ENCODE measurements at places on chromosomes 1 and 21.

- DNase-seq, result peak; percentile 99
Measured at GRCh38 chr1:6962996-6963911, 178.0 kb downstream of the CAMTA1 start.

DNA sequence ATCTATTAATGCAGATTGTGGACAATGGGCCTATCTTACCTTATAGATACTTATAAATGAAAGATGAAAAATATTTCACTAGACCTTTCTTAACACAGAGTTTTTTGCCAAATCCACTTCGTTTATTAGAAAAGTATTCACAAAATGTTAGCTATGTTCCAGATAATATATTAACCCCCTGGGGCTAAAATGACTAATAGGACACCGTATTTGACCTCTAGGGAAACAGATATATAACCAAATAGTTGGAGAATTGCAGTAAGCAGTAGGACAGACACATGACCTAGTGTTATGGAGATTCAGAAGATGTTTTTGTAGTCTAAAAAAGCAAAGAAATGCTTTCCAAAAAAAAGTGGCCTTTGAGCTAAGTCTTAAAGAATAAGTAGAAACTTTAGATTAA is 106.9 kb downstream of the SEC16B start:
- DNase-seq, result no peak

DNA sequence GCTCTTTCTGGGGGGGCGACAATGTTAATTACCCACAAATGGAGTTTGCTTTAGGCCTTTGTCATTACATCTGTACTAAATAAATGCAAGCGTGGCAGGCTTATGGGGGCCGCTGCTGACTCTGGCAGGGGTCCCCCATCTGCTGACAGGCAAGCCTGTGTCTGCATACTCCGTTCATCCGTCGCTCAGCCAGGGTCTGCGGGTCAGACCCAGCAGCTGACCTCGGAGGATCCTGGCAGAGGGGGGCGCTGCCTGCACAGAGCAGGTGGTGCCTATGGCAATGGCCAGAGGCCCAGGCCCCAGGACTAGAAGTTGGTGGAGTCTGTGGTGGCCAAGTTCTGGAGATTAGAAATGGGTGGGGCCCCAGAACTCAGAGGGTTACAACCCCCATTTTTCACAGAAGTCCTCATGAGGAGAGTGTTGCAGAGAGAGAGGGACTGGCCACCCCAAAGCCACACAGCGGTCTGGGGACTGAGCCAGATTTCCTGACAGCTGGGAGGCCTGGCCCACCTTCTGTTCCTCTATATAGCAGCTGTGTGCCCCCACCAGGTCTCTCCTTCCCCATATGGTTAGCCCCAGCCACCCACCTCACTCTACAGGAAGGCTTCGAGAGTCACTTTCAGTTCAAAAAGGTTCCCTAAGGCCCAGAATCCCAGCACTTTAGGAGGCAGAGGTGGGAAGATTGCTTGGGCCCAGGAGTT is 31.0 kb downstream of the TTC39A start:
- no peak for DNase-seq

DNA sequence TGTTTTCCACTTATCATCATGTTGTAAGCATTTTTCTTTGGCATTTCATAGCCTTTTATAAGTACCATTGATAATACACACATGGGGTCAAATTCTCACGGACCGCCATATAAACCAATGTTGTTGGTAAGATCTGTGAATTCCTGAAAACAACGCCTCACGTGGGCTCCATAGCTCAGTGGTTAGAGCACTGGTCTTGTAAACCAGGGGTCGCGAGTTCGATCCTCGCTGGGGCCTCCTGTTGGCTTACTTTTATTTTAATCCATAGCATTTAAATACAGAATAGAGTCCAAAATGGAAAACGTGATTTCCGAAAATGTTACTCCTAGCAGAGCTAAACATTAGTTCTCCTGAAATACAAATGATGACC is 83.1 kb downstream of the HHIPL2 start:
- peak; percentile 80 for DNase-seq

- no peak for DNase-seq
Measured at GRCh38 chr1:198892065-198892464, 253.2 kb downstream of the PTPRC start.

- DNase-seq, result no peak
Measured at GRCh38 chr1:172476218-172476811, 32.4 kb upstream of the PIGC start.

GRCh38 chr1:42845193-42845592 is 1.2 kb upstream of the ZNF691 start:
- DNase-seq, result no peak

DNA sequence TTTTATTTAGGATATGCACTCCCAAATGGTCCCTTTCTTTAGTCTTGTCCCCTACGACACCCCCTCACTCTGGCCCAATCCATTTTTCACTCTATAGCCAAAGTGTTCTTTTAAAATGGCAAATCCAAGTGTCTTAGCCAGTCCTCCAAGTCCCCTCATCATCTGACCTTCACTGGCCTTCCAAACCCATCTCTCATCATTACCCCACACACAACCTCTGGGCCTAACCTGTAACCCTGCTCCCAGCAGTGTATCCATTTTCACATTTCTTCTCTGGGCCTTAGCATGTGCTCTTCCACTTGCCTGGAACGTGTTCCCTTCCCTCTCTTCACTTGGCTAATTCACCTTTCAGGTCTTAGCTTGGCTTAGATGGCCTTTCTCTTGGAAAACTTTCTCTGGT is 6.5 kb upstream of the ARL8A start:
- DNase-seq, result no peak

DNA sequence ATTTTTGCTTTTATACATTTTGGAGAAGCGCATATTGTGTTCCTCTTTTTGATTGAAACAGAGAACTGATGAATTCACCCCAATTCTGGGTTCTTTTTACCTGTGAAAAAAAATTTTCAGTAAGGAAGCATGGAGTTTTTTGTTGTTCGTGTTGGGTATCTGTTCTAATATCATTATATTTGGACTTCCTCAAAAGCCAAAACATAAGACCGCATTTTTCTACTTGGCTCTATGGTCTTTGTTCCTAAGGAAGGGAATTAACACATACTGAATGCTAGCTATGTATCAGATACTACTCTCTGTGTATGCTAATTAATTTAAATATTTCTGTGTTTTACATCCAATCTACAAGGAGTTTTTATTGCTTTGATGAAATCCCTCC is 12.9 kb downstream of the EPB41 start:
- no peak for DNase-seq

GRCh38 chr1:145961425-145962156 is 2.8 kb downstream of the ANKRD34A start:
- DNase-seq, result no peak

- DNase-seq, result no peak
Measured at GRCh38 chr1:172138634-172139033, 281.9 kb upstream of the C1orf105 start.

DNA sequence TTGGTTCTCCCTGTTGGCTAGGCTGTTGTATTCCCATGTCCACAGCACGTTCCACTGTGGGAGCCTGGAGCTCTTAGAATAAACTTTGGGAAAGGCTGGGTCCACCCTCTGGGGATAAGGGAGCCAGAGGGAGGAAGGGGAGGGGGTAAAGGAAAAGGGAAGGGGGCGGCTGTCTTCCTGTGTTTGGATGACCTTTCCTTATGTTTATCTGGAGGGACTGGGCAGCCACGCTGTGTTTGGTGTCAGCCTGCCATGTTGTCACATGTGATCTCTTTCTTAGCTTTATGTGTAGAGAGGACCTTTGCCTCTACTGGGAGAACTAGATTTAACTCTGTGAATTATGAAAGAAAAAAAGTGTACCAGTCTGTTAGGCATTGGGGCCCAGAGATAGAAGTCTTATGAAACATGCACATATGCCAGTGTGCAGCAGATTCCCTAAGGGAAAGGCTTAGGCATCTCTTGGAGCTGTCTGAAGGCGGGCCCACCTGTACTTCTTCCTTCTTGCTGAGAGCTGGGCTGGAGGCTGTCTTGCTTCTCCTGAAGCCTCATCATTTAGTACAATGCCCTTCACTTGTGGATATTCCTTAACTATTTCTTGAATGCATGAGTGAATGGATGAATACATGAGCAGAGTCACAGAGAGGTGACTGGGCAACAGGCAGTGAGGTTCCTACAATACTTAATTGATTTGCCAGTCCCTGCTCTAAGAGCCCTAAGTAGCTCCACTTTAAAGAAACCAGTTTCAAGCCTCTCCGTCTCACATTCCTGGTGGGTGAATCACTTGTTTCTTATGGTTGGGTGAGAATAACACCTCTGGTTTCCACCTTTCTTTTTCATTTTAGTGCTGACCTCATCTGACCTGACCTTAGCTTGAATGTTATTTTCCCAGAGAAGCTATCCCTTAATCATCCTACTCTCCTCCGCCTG is 62.5 kb upstream of the ARHGAP29 start:
- no peak for DNase-seq

GRCh38 chr1:205541161-205541886 is 36.9 kb downstream of the CDK18 start:
- DNase-seq, result no peak

- no peak for DNase-seq
Measured at GRCh38 chr1:167082511-167083027, 7.6 kb downstream of the GPA33 start.

- peak; percentile 62 for DNase-seq
Measured at GRCh38 chr1:156892190-156893047, 1.1 kb upstream of the PEAR1 start.

- DNase-seq, result no peak
Measured at GRCh38 chr1:14852291-14852690, 253.8 kb downstream of the KAZN start.

DNA sequence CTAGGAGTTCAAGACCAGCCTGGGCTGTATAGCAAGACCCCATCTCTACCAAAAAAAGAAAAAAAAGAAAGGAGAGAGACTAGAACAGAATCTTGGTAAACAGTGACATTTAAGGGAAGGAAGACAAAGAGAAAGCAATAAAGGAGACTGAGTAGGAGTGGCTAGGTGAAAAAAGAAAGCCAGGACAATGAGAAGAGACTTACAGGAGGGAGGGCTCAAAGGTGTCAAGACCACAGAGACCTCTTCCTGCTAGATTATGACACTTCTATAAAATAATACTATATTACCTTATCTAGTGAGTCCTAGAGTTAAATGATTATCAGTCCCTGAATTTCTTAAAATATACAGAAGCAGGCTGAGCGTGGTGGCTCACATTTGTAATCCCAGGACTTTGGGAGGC is 10.1 kb upstream of the EPRS1 start:
- DNase-seq, result no peak

- no peak for DNase-seq
Measured at GRCh38 chr1:62131093-62131725, 63.4 kb upstream of the L1TD1 start.

GRCh38 chr1:25028907-25029599 is 99.0 kb upstream of the RUNX3 start:
- no peak for DNase-seq

- no peak for DNase-seq
Measured at GRCh38 chr1:28437264-28437923, 67.9 kb downstream of the PHACTR4 start.
